ENCODE measurements at places on chromosomes 2 and 18. TPM values are rescaled to one million over a fixed set of nuclear protein-coding genes. Genes with fewer than 3 reads are reported as not detected.

- no peak for DNase-seq
These were observed 502.2 kb upstream of the SETBP1 start for GRCh38 chr18:44178476-44178875.

Gene IGFBP2
- total RNA-seq: 1,528 TPM

GRCh38 chr2:46827274-46828134, 88.1 kb downstream of the MCFD2 start:
- peak; percentile 36 for DNase-seq

GRCh38 chr2:148545390-148546256, 98.9 kb upstream of the EPC2 start:
- DNase-seq: no peak

Gene TEX261
- 20.1 TPM for total RNA-seq

- DNase-seq: no peak
These were observed 600.8 kb downstream of the CPS1 start for GRCh38 chr2:211157211-211157610.

Gene NGEF
- 2.8 TPM for total RNA-seq

Gene UPP2
- total RNA-seq: not detected

- DNase-seq: no peak
These were observed 38.8 kb downstream of the APLF start for GRCh38 chr2:68506170-68506569.
